Stimulated activated naive B cell treated with anti-CD40 and anti-IgM and Interleukin-4, amounts not matched to agents 10 μg/mL and 1 μg/mL and 100 μg/mL, for 72 hours (primary cell): ENCODE measurements at places on chromosomes 7 and 10.

- no peak for DNase-seq
These were observed 3.3 kb downstream of the AHR start for GRCh38 chr7:17301471-17302456.

GRCh38 chr10:6014241-6014761 is 37.0 kb upstream of the IL15RA start:
- DNase-seq: peak; percentile 50

GRCh38 chr10:127735156-127735555 is 1.8 kb upstream of the FOXI2 start:
- no peak for DNase-seq

DNA sequence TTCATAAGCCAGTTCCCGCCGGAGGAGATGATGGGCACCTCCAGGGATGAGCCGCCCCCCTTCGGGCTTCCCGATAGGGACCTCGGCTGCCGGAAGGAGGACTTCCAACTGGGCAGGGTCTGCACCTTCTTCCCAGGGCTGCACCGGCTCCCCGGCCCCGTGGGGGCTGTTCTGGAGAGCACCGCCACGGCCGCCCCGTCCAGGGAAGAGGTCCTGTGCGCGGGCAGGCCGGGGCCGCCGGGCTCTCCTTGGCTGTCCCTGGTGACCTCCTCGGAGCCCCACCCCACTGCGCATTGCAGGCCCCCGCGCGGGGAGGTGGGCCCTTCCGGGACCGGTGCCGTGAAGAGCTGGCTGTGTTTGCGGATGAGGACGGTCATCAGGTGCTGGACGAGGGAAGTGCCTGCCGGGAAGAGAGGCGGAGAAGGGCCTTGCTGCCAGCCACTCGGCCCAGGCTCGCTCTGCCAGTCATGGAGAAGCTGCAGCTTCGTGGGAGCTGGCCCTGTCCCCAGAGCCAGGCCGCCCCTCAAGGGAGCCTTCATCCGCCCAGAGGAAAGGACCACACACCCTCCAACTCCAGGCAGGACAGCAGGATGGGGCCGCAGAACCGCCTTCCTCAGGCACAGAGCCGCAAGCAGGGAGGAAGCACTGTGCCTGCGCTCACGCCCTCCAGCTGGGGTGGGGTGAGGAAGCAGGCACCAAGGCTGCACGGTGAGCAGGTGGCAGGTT is 144.4 kb downstream of the MAPK8 start:
- no peak for DNase-seq

- no peak for DNase-seq
These were observed 33.0 kb downstream of the WIPF3 start for GRCh38 chr7:29839302-29839701.

DNA sequence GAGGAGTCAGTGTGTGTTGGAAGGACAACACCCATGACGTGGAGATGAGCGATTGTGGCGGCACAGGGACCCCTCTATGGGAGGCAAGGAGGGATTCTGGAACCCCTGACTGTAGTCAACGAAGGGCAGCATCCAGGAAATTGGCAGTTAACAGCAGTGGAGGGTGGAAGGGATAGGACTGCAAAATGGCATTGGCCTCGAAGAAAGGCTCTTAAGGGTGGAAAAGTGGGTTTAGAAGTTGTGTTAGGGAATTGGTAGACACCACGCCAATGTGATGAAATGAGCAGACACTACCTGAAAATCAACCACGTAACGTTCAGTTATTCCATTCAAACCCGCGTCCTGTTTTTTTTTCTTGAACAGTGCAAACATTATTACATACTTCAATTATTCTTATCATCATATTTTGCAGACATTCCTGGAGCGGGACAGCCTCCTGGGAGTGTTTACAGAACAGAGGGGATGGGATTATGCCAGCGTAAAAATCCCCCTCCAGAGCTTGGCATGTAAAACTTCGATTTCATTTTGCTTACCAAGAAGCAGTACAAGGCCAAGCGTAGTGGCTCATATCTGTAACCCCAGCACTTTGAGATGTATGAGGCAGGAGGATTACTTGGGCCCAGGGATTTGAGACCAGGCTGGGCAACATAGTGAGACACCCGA is 272.1 kb downstream of the WDR37 start:
- no peak for DNase-seq

DNA sequence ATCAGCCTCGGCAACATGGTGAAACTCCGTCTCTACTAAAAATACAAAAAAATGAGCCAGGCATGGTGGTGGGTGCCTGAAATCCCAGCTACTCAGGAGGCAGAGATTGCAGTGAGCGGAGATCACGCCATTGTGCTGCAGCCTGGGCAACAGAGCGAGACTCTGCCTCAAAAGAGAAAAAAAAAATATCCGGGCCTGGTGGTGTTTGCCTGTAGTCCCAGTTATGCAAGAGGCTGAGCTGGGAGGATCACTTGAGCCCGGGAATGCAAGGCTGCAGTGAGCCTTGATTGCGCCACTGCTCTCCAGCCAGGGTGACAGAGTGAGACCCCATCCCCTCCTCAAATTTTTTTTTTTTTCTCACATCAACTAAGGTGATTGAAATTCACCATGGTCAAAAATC is 42.8 kb downstream of the CDC123 start:
- DNase-seq: no peak

DNA sequence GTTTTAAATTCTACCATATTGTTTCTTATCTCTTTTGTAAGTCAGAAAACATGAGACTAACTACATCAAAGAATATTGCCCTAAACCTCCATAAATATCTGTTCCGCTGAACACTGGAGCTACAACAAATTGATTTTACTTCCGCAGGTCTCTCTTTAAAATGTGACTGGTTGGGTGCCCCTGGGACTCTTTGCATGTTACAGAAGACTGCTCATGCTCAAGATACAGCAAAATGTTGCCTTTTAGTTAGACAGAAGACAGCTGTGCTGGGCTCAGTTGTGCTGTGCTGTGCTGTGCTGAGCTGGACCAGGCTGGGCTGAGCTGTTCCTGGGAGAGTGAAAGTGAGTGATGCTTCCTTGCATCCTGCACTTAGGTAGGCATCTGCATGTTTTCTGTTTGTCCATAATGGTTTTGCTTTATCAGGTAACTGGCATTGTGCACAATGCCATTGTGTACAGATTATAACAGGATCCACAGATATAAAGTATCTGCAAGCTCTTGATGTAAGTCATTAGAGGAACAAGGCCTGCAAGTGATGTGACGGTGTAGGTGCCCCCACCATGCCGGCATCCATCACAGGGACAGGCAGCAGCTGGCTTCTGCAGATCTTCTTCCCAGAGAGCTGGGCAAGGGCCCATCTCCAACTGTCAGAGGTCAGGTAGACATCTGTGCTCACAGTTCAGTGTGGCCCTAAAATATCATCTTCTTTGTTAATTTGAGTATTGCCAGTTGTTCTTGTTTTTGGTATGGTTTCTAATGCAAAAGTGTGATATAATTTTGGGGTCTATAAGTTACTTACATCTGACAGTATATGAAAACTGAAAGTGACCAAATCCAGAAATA is 972.5 kb upstream of the CELF2 start:
- no peak for DNase-seq

DNA sequence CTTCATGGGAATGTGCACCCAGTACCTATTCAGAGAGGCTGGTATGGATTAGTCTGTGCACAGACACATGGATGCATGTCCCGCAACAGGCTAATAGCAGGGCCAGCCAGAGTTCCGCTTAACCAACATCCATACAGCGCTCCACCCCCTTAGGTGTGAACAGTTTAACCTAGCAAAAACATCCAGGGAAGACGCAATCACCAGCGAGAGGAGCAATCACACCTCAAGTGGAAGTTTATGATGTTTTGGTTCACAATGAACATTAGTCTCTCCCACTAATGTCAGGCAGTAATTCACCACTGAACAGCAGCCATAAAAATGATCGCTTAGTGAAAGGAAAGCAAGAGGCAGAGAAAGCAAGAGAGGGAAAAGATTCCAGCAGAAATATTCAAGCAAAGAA is 91.1 kb downstream of the PLXNA4 start:
- DNase-seq: no peak

DNA sequence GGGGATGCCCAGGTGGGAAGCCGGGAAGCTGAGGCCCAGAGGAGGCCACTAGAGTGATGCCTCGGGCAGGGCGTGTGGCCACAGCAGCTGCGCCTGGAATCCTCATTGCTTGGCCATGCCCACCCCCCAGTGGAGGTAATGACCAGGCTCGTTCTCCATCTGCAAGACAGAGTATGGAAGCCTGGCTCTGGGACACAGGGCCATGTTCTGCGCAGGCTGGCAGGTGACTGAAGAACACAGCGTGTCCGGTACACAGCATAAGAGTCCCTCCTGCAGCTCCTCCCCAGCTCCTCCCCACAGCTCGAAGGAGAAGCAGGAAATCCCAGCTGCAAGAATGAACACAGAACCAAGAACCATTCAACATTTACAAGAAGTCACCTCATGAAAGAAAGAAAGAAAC is 64.8 kb downstream of the SMURF1 start:
- no peak for DNase-seq

DNA sequence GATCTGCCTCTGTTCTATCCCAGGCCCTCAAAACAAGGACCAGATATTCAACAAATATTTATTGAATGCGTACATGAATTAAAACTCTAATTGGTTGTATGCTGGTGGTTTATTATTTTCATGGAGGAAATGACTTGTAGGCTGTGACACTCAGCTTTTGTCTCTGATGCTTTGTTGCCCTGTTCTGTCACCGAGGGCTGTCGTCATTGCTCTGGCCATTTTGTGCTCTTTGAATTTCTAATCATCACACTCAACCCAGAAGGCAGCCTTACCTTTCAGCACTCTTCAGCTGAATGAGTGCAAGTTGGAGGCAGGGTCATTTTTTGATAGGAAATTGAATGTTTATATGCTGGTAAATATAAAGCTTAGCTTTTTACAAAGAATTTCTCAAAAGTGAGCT is 14.5 kb downstream of the SRGN start:
- DNase-seq: no peak

- no peak for DNase-seq
These were observed 383.0 kb upstream of the SHH start for GRCh38 chr7:156195276-156195675.

GRCh38 chr10:27680691-27681605 is 64.7 kb downstream of the MKX start:
- DNase-seq: no peak

- no peak for DNase-seq
These were observed 152.0 kb downstream of the SLC16A9 start for GRCh38 chr10:59557642-59558041.

DNA sequence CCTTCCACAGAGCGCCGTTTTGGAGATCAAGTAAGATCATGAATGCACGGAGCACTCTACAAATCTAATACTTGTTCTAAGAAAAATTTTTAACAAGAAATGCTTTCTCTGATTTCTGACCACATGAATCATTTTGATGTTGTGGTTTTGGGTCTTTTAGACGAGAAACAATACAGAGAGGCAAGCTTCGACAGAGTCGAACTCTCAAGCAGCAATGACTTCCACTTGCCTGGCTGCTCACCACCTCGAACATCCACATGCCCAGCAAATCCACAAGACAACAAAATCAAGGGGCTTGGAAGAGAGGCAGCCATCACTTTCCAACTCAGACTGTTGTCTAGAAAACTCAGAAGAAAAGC is 69.4 kb upstream of the GSDME start:
- no peak for DNase-seq

- DNase-seq: no peak
These were observed 78.1 kb upstream of the SLC25A13 start for GRCh38 chr7:96400001-96400400.

DNA sequence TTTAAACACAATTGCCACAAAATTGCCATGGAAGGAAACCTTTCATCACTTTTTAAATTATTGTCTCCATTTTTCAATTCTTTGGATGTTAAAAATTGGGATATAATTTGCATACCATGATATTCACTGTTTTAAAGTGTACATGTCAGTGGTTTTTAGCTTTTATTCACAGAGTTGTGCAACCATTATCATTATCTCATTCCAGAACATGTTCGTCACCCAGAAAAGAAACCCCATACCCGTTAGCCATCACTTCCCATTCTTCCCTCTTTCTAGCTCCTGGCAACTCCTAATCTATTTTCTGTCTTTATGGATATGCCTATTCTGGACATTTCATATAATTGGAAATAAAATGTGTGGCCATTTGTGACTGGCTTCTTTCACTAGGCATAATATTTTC is 260.3 kb upstream of the FERD3L start:
- no peak for DNase-seq

DNA sequence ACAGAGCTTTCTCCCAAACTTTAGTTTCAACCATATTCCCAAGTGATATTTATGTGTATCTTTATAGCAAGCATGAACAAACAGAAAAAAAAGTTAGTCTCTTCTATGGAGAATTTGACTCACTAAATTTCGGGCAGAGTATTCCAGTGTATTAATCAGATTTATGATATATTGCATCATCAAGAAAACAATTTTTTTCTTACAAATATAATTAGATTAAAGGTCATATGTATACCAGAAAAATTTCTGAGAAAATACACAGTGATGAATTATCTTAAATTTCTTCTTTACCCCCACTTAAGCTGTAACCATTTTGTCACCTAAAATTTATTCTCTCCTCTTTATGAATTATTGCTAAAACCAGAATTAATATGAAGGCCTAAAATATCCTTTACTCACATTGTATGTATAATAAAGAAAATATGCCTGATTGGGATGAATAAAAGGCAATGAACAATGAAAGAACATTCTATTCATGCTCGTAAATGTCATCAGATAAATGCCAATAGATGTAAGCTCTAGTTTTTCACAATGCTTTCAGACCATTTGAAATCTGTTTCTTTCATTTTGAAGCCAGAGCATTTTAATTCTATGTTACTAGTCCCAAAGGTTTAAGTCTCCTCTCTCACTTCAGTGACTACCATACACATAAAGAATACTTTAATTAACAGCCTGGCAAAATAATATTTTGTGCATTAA is 192.1 kb downstream of the HGF start:
- DNase-seq: no peak

DNA sequence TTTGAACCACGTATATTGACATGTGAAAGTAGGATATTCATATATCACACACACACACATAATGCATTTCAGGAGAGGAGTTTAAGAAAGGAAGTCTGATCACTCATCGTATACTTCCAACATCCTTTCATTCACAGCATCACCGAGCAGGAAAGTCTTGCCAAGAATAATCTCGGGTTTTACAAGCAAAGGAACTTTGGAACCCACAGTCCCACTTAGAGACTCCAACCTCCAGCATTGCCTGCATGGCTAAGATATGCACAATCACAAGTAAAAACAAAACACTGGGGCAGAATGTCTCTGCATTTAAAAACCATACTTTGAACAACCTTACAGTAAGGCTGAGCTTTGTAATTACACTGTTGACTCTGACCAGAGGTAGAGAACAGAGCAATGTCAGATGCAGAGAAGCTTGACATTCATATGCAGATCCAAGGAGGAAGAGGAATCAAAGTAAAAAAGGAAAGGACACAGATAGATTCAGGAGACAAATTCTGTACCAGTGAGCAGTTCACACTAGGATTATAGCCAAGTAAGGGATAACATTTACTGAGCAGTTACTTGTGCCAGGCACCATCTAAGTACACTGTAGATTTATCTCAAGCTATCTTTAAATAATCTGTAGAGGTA is 14.8 kb downstream of the THSD7A start:
- DNase-seq: no peak

GRCh38 chr10:103888113-103888841 is 29.7 kb downstream of the STN1 start:
- no peak for DNase-seq

- no peak for DNase-seq
These were observed 11.8 kb downstream of the FAS start for GRCh38 chr10:89002226-89002978.

- no peak for DNase-seq
These were observed 280.3 kb downstream of the AUTS2 start for GRCh38 chr7:69878591-69878990.
